ENCODE measurements at places on chromosomes 13 and 19.

DNA sequence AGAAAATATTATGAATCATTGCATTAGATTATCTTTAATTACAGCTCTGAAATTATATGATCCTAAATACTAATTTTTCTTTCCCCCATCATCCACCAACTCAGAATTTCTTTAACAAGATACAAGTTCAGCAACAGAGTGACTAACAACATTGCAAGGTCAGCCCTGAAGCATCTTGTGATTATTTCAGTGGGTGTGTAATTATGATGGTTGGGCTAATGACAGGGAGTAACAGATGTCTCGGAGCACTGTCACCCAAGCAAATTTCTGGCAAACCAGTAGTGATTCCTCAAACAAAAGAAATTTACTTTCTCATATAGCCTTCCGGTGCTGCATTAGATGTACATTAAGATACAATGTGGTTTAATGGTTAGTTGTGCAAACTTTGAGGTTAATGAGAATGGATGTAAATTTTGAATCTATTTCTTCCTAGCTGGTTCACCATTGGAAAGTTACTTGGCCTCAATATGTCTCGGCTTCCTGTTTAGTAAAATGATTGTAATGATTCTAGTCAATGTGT, 238.9 kb downstream of the ITGBL1 start:
- DNase-seq: no peak

DNA sequence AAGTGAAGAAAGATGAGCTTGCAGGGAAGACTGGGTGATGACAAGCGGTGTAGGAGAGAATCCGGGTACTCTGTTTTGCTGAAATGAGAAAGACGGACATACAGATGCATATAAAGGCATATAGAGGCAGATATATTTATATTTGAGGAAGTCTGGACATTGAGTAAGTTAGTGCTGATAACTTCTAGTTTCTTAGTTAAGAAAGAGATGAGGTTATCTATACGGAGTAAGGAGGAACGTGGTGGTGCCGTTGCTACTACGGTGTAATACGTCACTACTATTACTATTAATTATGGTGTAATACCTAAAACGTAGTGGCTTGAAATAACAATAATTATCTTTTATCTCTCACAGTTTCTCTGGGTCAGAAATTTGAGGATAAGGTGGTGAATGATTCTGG, 9.8 kb upstream of the CPB2 start:
- no peak for DNase-seq

DNA sequence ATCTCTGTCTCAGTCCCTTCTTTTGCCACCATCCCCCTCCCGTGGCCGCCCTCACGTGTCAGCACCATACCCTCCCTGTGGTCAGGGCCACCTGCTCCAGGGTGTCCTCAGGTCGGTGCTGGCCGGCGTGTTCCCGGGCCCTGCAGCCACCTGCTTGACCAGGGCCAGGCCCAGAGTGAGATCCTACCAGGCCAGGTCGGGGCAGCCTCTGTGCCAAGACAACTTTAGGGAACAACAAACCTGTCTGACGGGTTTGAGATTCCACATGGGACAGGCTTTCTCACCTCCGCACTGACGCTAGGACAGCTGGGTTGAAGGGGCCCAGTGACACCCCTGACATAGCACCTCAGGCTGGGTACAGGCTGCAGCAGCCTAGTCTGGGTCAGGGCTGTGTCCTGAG, 7.5 kb upstream of the SBNO2 start:
- DNase-seq: no peak

DNA sequence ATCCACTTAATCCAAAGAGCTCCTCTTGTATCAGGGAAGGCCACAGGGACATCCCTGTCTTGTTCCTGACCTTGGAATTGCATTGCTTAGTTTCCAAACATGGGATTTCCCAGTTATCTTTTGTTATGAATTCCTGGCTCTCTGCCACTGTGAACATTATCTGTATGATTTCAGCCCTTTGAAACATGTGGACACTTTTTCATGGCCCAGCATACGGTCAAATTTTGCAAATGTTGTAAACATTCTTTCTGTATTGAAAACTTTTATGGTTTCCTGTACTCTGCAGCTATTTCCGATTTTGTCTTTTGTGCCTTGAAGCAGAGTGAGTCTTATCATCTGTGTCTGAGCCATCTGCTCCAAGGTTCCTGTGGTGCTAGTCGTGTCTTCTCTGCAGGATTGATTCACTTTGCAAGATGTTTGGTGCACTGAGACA, 4.5 kb upstream of the CFAP97D2 start:
- no peak for DNase-seq

DNA sequence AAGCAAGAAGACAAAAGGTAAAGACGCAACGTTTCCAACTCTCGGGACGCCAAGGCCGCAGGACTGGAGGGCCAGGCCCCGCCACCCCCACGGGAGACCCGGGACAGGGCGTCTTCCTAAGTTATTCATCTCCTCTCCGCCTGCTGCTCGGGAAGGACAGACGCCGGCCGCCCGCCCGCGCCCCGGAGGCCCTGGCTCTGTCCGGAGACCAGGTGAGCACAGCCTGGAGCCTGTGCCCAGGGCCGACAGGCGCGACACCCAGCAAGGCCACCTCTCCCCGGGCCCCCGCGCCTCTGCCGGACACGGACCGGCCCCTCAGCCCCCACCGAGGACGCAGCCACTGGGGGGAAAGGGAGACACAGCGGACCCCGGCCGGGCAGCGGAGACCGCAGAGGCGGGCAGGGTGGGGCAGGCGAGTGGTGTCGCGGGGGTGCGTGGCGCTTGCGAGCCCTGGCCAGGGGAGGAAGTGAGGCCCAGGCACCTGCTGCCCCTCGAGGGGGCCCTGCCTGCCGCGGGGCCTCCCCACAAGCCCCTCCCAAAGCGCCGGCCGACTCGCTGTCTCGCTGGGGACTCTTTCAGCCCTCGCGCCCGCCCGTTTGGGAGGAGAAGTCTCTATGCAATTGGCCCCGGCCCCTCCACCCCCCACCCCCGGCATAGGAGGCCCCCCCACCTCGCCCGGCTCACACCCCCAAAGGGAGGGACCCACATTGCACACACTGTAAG, 17.2 kb downstream of the SMIM24 start:
- DNase-seq: no peak

DNA sequence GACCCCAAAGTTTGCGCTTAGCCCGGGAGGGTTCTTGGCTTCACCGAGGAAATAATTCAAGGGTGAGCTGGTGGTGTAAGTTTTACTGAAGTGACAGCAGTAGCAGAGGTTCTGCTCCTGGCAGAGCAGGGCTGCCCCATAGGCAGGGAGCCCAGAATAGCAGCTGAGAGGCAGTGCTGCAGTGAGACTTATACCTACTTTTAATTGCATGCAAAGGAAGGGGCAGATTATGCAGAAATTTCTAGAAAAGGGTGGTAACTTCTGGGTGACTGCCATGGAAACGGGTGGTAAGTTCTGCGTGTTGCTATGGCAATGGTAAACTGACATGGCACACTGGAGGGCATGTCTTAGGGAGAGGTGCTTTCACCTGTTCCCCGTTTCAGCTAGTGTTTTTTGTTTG, 17.5 kb upstream of the CAMSAP3 start:
- no peak for DNase-seq
